OCI-M1 (cell line): ENCODE measurements at places on chromosomes 2 and 18.
A peak's percentile ranks its signal among the peaks of the same experiment; 100 is the strongest.

- DNase-seq: no peak
Observed at GRCh38 chr18:56127322-56128099, 510.9 kb downstream of the TXNL1 start.

DNA sequence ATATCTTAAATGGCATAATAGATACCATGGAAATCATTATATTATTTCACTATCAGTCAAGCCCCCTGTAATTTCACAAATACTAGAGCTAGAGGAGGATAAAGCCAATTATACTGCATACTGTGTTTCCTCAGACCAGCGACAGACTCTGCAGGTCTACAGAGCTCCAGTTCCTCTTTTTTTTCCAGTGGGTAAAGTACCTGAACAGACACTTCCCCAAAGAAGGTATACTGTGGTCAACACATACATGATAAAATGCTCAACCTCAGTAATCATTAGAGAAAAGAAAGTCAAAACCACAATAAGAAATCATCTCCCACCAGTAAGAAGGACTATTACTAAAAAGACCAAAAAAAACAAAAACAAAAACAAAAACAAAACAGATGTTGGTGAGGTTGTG is 44.6 kb downstream of the SCN7A start:
- DNase-seq: peak; percentile 35

DNA sequence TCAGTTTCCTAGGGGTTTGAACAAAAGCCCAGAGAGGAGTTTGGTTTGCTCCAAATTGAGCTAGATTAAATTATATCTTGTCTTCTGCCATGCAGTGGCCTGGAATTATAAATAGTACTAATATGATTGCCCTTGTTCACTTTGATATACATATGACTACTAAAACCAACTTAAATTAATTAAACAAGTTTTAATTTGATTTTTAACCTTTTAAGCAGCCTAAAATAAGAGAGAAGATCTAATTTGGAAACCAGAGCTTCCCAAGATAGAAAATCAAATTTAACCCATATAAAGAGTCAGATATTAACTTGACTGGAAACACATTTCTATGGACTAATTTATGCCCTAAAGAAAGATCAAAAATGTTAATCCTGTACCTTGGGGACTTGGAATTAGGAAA is 444.5 kb upstream of the SLC8A1 start:
- no peak for DNase-seq

- DNase-seq: no peak
Observed at GRCh38 chr18:49006641-49007454, 56.1 kb upstream of the SMAD7 start.

DNA sequence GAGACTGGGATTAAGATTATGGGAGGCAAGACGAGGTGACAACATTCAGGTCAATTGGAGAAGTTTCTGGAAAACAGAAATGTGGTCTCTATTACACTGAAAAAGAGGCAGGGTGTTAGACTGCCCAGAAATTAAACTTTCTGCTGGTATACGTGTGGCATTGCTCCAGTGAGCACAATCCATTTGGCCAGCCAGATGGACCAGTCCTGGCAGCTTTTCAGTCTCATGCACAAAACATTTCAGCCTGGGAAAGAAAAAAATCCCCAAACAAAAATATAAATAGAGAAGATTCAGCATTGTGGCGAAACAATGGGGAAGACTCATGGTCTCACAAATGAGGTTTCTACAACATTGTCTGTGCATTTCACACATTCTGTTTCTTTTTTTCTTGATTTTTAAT is 113.9 kb downstream of the HNMT start:
- no peak for DNase-seq

DNA sequence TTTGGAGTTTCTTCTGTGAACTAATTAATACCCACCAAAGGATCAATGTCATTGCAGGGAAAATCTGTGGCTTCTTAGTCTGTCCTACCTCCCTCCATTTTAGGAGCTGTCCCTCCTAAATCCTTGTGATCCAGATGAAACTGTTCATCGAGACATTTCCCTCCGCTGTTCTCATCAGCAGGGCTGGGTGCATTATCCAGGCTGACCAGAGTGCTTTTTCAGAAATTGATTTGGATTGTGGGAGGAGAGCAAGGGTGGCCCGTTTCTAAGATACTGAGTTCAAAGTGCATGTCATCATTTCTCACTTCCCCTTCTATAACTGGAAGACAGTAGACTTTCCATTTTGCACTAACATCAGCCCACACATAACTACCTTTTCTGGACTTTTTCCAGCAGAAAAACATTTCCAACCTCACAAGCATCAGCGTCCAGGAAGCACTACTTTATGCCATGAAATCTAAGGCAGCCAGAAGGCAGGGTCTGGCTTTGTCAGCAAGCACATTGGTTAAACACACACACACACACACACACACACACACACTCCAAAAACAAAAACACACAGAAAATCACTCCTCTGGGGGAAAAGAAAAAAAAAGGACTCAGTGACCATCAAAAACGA is 94.1 kb downstream of the ANKRD44 start:
- DNase-seq: peak; percentile 68

GRCh38 chr2:234952270-234953115 is 676 bp downstream of the SH3BP4 start:
- DNase-seq: no peak

DNA sequence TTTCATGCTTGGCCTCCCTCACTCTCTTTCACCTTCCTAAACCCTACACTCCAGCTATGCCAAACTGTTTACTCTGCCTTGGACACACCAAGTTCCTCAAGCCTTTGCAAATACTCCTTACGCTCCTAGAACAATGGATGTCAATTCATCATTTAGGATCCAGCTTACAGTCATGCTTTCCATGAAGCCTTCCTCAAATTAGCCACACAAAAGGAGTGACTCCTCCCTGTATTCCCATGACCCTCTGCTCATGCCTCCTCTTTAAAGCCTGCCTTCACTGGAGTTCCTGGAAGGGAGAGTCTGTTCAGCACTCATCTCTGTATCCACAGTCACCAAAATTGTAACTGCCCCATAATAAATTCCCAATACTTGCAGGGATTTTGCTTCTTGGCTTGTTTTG is 721 bp upstream of the EHD3 start:
- DNase-seq: no peak

GRCh38 chr2:112597537-112598322 is 13.3 kb downstream of the CHCHD5 start:
- DNase-seq: no peak

- DNase-seq: no peak
Observed at GRCh38 chr2:240306185-240306584, 129.3 kb upstream of the GPC1 start.

GRCh38 chr2:192459422-192459821 is 264.7 kb upstream of the TMEFF2 start:
- no peak for DNase-seq

- no peak for DNase-seq
Observed at GRCh38 chr2:5854797-5855196, 162.6 kb downstream of the SOX11 start.

DNA sequence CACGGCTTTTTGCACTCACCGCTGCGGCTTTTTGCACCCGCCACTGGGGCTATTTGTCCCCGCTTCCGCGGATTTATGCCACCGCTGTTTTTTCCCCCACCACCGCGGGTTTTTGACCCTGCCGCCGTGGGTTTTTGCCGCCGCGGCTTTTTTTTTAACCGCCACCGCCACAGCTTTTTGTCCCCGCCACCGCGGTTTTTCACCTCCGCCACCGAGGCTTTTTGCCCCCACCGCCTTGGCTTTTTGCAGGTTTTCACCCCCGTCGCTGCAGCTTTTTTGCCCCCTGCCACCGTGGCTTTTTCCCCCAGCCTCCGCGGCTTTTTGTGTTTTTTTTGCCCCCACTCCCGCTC is 2796.7 kb upstream of the TEKT4 start:
- no peak for DNase-seq

- no peak for DNase-seq
Observed at GRCh38 chr2:7225848-7226247, 308.6 kb downstream of the RNF144A start.

DNA sequence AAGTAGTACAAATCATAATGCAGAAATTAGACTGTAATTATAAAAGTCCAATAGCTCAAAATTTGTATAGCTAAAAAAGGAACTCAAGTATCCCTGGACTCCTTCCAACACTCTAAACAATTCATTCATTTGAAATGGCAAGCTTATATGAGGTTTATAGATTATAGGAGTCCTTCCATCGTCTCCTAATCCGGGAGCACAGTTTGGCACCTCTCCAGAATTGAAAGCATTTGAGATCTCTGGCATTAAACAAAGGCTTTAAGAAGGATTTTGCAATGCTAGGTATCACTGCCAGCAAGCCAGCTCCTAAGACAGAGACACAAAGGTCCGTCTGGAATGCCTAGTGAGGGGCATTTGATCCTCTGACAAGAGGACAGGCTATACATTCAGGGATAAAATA is 90.9 kb downstream of the ACVR1 start:
- no peak for DNase-seq

DNA sequence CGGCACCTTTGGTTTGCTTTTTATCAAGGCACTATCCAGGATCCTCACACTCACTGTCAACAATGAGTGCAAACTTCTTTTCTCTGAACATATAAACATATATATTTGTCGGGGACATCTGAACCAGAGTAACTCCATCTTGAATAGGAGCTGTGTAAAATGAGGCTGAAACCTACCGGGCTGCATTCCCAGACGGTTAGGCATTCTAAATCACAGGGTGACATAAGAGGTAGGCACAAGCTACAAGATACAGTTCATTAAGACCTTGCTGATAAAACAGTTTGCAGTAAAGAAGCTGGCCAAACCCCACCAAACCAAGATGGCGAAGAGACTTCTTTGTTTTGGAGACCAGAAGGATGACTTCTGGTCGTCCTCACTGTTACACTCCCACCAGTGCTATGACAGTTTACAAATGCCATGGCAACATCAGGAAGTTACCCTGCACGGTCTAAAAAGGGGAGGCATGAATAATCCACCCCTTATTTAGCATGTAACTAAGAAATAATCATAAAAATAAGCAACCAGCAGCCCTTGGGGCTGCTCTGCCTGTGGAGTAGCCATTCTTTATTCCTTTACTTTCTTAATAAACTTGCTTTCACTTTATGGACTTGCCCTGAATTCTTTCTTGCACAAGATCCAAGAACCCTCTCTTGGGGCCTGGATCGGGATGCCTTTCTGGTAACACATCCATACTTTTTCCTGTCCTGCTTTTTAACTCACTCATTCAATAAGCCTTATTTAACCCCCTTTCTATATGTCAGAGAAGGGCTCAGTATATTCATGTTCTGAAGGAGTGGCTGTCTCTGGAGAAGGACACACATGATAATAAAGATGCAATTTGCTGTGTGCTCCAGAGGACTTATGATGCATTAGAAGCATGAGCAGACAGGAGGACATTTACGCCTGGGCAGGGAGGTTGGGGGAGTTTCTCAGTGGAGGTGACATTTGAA is 65.4 kb downstream of the TACR1 start:
- DNase-seq: no peak

- no peak for DNase-seq
Observed at GRCh38 chr2:225820826-225821225, 421.3 kb downstream of the NYAP2 start.

GRCh38 chr2:38095996-38096861 is 20.3 kb upstream of the CYP1B1 start:
- peak; percentile 13 for DNase-seq

DNA sequence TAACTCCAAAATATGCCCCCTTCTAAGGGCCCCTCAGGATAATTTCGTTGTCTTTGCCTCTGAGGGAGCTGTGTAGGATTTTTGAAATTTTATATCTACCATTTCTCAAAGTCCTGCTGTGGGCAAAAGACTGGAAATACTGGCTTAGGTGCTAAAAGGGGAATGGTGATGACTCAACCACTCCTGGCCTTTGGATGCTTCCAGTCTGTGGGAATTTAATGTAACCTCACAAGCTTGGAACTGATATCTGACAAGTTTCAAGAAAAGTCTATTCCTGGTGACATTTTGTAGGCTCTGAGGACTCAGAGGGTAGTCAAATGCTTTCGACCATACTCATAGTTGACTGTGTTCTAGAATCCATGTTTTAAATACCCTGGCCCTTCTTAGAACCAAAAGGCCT is 3.4 kb upstream of the APCDD1 start:
- no peak for DNase-seq

DNA sequence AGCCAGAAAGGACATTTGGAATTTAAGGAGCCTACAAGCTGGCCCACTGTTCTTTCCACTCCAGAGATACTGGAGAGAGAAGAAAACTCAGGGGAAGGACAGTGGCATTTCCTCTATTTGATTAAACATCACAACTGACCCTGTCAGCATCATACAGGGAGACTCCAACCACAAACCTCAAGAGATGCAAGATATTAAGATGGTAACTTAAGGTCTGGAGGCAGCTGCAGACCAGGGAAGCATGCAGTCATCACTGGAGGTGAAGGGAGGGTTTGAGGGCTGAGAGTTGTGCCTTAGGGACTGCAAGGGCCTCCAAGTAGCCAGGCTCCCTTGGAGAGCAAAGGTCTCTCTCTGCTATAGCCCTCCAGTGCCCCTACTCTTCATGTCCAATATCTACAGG is 67.4 kb downstream of the RNF152 start:
- DNase-seq: peak; percentile 51

DNA sequence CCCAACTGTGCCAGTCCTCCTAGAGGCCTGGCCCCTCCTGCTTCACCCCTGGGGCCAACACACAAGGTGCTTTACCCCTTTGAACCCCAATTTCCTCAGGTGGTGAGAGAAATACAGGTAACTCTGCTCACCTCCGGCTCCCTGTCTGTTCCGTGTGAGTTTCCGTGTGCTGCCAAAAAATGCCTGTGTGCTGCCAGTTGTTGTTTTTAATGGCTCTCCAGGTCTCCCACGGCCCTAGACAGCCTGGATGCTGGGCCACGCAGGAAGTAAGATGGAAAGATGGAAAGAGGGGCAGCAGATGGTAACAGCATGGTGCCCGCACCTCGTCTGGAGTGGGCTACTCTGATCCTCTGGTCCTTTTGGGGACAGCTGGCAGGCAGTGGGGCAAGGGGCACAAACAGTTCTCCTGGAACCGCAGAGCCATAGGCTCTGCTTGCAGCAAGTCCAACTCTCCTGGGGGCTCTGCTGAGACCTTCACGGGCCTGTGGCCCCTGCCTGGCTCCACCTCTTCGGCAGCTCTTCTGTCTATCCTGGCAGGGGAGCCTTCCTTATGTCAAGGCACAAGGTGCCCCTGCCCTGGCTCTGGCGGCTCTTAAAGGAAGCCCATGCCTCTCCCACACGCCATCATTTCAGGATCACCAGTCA is 4.3 kb upstream of the ARHGEF4 start:
- no peak for DNase-seq

- DNase-seq: no peak
Observed at GRCh38 chr2:39510140-39510539, 73.1 kb upstream of the MAP4K3 start.

DNA sequence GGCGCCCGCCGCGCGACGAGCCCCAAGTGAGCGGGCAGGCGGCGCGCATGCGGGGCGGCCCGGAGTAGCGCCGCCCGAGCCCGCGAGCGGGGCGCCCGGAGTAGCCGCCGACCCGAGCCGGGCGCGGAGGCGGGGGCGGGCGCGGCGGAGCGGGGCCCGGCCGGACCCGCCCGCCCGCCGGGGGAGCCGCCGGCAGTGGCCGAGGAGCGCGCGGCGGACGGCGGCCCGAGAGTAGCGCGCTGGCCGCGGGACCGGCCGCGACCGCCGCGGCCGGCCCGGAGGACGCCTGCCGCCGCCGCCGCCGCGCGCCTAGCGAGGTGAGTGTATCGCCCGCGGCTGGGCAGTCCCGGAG is at the start of gene GALNT1:
GALNT1 (plus strand) TSS at position 195 of the 352 bp plus-strand sequence. CDS start 72,923 bp downstream, outside the sequence.
- no peak for DNase-seq
